Activated T-cell treated with anti-CD3 and anti-CD28 coated beads, Interleukin-2, amount 50 U/mL, for 72 hours (primary cell): ENCODE measurements at places on chromosomes 7 and 10. TPM values are rescaled to one million over a fixed set of nuclear protein-coding genes. Genes with fewer than 3 reads are reported as not detected.

The OPTN gene
- 121 TPM for total RNA-seq

The SLC26A3 gene
- not detected for total RNA-seq

The TYSND1 gene
- 13.8 TPM for total RNA-seq

The GNAT3 gene
- not detected for total RNA-seq

The RET gene
- total RNA-seq, result 0.29 TPM

The AKR1B15 gene
- not detected for total RNA-seq

The IGF2BP3 gene
- total RNA-seq, result 2.6 TPM

The SPDYE1 gene
- total RNA-seq, result not detected

The TFR2 gene
- total RNA-seq, result 5.8 TPM

The TAS2R41 gene
- total RNA-seq, result not detected

The IL6 gene
- total RNA-seq, result 2.4 TPM

The SRRM3 gene
- total RNA-seq, result not detected

The UTF1 gene
- total RNA-seq, result 0.21 TPM

The MPLKIP gene
- total RNA-seq, result 42.1 TPM

The TRIM50 gene
- total RNA-seq, result not detected

The TRIL gene
- total RNA-seq, result not detected

The SNX13 gene
- total RNA-seq, result 19.5 TPM

The GAD2 gene
- total RNA-seq, result not detected

The OR2AE1 gene
- total RNA-seq, result 0.53 TPM

The C10orf67 gene
- total RNA-seq, result 0.39 TPM

The RNF133 gene
- total RNA-seq, result not detected

The CFAP69 gene
- 0.79 TPM for total RNA-seq
